ENCODE measurements at places on chromosomes 16 and 17.
A peak's percentile ranks its signal among the peaks of the same experiment; 100 is the strongest.

GRCh38 chr17:49344914-49345313 lies 17.1 kb downstream of the ZNF652 start:
- DNase-seq, result no peak

DNA sequence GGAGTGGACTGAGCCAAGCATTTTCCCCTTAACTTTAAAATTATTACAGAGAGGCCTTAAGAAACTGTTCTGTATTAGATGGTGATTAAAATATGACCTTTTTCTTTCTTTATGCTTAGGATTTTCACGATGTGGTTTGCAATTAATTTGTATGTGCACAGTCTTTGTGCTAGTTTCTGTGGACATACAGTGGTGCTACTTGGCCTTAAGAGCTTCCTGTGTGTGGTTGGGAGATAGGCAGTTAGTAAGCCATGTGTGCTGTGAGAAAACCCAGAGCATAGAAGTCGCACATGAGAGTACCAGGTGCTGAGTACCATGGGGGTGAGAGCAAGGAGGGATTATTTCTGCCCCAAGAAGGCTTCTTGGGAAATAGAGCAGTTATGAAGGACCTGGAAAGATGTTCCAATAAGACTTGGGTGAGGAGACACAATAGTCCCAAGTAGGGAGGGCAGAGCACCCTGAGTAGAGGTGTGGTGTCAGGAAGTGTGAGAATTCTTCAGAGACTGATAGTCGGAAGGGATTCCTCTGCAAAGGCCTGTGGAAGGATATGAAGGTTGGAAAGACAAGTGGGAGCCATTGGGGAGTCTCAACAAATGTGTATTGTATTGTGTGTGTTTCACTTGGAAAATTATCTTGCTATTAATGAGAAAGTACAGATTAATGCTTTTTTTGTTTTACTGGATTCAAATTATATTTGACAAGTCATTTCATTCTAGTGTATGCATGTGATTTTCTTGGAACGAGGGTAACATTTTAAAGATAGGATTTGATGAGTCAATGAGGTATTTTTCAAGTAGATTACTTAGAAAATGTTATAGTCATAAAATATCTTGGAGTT lies 239.9 kb downstream of the PRKCA start:
- DNase-seq, result no peak

DNA sequence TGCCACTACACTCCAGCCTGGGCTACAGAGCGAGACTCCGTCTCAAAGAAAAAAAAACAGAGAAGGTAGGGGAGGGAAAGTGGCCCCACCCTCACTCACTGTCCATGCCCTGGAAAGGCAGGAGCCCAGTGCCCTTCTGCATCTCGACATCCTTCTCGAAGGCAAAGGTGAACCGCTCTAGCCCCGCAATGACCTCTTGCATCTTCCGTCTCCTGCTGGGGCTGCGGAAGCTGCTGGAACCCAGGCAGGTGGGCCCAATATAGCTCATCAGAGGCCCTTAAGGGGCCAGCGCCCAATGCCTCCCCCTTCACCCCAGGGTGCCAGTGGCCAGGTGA lies at the start of gene CPSF4L:
Gene CPSF4L (minus strand): TSS at position 264 of the 335 bp plus-strand sequence. CDS start 62 bp downstream, at position 202.
- DNase-seq, result no peak

- no peak for DNase-seq
Observed at GRCh38 chr16:53666786-53667415, 36.8 kb downstream of the RPGRIP1L start.

GRCh38 chr17:77475016-77475976 lies 334.5 kb downstream of the SEC14L1 start:
- DNase-seq, result no peak

DNA sequence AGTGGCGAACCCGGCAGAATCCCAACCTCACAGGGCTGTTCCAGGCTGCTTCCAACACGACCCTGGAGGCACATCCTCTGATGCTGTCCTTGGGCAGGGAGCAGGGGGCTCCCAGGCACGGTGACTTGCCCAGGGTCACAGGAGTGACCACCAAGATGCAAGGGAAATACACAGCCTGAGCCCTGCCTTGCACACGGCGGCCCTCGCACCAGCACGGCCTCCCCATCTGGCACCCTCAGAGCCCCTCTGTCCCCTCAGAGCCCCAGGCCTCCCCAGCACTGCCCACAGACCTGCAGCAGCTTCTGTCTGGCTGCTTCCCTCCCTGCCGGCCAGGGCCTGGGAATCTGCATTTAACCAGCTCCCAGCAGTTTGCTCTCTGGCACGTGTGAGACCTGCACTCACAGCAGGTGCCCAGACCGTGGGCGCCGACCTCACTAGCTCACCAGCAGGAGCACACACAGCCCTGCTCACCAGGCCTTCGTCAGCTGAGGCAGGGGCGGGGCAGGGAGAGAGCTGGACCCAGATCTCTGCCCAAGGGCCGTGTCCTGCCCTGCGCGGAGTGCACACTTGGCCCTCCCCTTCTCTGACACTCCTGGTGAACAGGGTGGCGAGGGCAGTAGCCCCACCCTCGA lies 29.7 kb upstream of the ZC3H18 start:
- DNase-seq, result no peak

- DNase-seq, result peak; percentile 83
Observed at GRCh38 chr17:40538019-40538935, 27.0 kb downstream of the CCR7 start.

DNA sequence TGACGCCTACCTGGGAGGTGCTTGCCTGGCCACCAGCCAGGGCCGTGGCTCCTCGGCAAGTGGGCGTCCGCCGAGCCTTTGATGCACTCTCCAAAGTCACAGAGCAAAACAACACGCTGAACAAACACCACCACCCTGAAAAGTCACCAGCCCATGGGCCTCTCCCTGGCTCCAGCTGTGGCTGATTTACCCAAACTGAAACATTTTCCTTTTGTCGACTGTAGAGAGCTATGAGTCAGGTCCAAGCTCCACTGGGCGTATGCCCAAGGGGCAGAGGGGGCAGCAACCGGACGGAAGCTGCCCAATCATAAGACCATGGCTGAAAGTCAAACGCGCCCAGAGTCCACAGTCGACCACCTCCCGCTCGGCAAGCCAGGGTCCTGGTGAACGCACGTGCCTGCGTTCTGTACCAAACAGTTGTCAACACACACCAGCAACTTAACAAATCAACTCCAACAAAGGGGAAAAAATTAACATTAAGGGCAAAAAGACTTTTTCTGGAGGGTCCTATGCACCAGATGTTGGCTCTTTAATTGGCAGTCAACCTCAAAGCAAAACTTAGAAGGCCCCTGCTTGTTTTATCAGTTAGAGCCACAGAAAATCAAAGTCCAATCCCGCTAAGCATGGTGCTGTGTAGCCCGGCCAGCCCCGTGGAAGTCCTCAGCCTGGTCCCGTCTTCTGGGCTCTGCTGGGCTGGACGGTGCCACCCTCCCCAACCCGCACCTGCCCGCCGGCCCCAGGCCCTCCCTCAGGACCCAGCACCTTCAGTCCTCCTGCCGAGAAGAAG lies 47.3 kb downstream of the TBC1D16 start:
- peak; percentile 96 for DNase-seq
